ENCODE measurements at places on chromosomes 11 and 22.

DNA sequence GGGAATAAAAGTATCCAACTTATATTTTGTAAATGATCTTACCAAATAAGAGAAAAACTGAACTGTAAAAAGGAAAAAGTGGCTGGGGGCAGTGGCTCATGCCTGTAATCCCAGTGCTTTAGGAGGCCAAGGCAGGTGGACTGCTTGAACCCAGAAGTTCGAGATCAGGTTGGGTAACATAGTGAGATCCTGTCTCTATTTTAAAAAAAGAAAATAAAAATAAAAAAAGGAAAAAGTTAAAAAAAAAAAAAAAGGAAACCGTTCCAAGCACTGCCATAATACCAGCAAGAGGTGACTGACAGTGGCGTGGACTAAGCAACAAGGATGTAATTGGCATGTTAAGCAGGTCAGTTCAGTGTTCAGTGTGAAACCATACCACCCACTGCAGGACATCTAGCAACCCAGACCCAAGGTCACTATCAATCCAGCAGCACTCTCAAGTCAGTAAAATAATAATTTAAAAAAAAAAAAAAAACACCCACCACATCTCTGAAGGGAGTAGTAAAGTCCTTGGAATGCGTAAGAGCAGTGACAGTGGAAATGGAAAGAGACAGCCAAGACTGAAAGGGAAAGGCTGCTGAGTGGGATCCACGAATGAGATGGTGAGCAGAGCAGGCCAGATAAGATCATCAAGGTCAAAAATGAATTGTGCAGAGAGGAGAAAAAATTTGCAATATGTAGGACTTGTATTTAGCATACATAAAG is 43.6 kb downstream of the MAPK1 start:
- DNase-seq: no peak

- no peak for DNase-seq
Observed at GRCh38 chr22:44461614-44462013, 36.4 kb downstream of the RTL6 start.

GRCh38 chr11:72114570-72114969 is 2.1 kb upstream of the ANAPC15 start:
- DNase-seq: no peak

- DNase-seq: peak; percentile 93
Observed at GRCh38 chr11:69638941-69639681, 1.8 kb upstream of the CCND1 start.

DNA sequence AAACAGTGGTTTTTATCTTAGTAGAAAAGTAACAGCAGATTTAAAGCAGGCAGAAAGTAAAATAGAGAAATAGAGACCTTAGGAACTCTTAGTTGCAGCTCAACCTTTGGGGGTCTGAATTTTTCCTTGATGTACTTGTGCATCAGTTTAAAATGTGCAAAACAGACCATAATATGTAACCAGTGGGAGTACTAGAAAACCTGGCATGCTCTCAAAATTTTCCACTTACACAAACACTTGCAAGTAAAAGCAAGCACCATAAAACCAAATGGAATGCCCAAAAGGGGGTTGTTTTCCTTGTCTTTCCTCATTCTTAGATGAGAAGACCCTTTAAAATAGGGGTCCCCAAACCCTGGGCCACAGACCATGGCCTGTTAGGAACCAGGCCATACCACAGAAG is 12.9 kb upstream of the MRGPRE start:
- DNase-seq: no peak

DNA sequence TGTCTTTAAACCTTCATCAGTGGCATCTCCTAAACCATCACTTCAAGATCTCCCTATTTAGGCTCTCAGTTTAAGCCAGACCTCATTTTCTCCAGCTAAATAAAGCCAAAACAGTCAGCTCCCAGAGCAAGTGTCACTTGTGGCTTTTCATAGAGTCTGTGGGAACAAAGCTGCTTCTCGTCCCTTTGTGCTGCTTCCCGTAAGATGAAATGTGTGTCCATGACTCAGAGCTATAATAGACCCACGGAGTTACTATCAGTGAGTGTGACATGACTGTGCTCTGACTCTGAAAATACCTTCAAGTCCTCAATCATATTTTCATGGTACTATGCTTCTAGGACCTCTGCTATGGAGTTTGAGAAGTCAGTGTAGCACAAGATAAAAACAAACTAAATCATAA is 57.3 kb upstream of the SLN start:
- no peak for DNase-seq

GRCh38 chr11:64788321-64789215 is 10.2 kb upstream of the SF1 start:
- DNase-seq: no peak

DNA sequence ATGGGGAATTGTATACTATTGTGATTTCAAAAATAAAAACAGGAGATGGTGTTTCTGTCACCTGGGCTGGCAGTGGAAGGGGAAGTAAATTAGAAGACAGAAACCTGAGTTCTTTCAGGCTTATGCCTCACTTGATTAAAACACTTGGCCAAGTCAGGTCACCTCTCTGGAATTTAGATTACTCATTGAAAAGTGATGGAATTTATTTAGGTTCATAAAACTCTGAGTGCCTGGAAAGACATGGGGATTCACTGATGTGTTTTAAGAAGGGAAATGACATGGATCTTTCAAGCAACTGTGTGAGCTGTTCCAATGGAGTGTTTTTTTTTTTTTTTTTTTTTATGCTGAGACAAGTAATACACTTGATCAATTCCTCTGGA is 400.1 kb downstream of the TMEM135 start:
- DNase-seq: no peak

Measured in mucosa of gallbladder (tissue), 1 donor.